Pulmonary artery endothelial cell (primary cell): ENCODE measurements at places on chromosomes 12 and 14. TPM values are rescaled to one million over a fixed set of nuclear protein-coding genes. Genes with fewer than 3 reads are reported as not detected.

Gene TSPAN9
- 65.0 and 67.0 TPM in 2 replicates for total RNA-seq

Gene FGF23
- total RNA-seq = not detected in 2 replicates

Gene A2M
- total RNA-seq = 0.63 and 1.4 TPM in 2 replicates

Gene SLC17A8
- not detected in 2 replicates for total RNA-seq

Gene TMEM116
- 1.7 and 2.3 TPM in 2 replicates for total RNA-seq
